Ecto neural progenitor cell (in vitro differentiated cells): ENCODE measurements at places on chromosomes 2 and 18.
A peak's percentile ranks its signal among the peaks of the same experiment; 100 is the strongest.

DNA sequence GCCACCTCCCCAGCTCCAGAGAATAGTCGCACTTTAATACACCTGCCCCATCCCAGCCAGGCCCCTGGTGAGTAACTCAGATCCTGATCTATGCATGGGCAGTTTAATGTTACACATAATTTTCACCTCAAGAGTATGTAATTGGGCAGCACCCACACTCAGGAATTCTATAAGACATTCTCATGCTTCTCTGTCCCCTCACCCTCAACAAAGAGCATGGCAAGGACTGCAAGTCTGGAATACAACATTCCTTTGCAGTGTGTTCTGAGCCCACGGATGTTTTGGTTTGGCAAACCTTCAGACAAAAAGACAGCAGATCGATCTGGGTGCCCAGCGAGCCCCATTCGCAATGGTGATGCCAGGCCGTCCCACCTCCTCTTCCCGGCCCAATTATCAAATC, 4.9 kb upstream of the SLC14A1 start:
- no peak for DNase-seq

DNA sequence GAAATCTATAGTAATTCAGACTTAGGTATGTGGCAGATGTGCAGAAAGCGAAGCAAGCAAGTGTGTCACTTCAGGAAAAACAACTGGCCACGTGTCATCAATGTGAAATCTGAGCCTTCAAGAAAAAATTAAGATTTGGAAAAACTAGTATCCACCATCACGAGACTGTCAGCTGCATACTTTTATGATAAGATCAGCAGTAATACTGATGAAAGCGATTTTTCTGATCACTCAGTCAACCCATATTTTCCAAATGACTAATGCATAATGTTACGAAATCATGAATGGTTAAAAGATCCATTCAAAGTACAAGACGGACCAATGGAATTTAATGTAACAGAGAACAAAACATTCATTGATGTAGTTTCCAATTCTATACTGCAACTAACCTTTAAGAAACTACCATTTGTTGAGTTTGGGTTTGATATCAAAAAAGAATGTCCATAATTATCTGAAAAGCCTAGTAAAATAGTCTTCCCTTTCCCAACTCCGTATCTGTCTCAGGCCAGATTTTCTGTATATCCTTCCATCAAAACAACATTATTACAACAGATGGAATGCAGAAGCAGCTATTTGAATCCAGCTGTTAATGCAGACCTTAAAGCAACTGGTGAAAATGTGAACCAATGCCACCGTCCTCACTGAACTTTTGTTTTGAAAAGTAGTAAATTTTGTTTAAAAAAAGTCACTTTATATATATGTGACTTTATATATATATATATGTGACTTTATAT, 17.0 kb upstream of the BCL2 start:
- DNase-seq, result no peak

DNA sequence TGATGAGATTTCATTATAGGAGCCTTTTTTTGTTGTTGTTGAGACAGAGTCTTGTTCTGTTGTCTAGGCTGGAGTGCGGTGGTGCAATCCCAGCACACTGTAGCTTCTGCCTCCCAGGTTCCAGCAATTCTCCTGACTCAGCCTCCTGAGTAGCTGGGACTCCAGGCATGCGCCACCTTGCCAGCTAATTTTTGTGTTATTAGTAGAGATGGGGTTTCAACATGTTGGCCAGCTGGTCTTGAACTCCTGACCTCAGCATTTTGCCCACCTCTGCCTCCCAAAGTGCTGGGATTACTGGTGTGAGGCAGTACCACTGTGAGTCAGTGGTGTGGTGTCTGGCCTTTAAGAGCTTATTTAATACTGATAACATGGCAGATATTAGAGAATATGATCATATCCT, 60.1 kb downstream of the MOB4 start:
- DNase-seq, result no peak

GRCh38 chr18:42850174-42851083, 265.1 kb downstream of the RIT2 start:
- DNase-seq, result no peak

DNA sequence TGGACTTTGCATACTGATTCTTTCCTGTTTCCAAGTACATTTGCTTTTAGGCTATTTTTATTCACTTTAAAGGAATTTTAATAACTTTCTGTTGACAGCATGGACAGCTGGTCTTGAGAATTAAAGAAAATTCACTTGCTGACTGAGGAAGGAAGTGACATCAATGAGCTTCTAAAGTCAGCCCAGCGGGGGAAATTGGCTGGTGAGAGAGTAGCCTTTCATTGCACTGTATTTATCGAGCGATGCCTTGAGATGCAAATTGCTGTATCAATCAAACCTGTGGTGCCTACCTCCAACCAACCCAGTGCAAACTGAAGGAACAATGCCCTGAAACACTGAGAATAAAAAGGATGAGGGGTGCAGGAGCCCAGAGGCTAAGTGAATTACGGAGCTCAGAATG, 91.4 kb upstream of the AQP4 start:
- no peak for DNase-seq

- no peak for DNase-seq
These were observed 229.7 kb upstream of the AGAP1 start for GRCh38 chr2:235264121-235264493.

- peak; percentile 56 for DNase-seq
These were observed 193.4 kb downstream of the TDRD15 start for GRCh38 chr2:21317131-21317530.

- DNase-seq, result no peak
These were observed 189.1 kb downstream of the TCF4 start for GRCh38 chr18:55398858-55399257.

- no peak for DNase-seq
These were observed 7.7 kb downstream of the FHL2 start for GRCh38 chr2:105391058-105391627.

GRCh38 chr18:25314151-25314837, 37.7 kb downstream of the ZNF521 start:
- DNase-seq, result no peak

- DNase-seq, result no peak
These were observed 252.2 kb downstream of the ASXL3 start for GRCh38 chr18:33830213-33830612.

DNA sequence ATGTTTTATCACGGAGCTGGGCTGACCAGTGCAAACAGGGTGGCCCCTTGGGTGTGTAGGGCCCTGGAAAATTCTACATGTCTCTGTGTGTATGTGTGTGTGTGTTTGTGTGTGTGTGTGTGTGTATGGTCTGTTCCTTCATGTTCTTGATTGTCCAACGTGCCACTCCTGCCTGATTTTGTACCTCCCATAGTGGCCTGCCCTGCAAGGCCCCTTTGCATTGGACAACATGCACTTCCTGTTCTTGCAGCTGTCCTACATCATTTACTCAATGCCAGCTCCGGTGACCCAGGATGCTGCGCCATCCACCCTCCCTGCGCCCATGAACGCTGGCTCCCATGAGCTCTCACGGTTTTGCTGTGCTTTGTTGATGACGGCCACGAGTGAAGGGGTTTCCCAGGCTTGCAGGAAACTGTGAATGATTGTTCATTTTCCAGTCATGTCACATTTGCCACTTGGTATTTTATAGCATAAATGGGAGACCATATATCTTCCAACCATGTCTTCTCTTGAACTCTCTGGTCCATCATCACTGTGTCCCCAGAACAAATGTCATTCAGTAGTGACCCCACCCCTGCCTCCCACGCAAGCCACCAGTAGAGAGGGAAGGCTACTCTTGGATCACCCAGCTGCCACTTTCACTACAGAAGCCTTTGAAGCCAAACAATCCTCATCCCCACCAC, 69.7 kb upstream of the NCK2 start:
- DNase-seq, result no peak

GRCh38 chr2:238922435-238922834, 74.5 kb downstream of the TWIST2 start:
- DNase-seq, result no peak
